NCI-H524 (cell line): ENCODE measurements at places on chromosomes 5 and 9.
A peak's percentile ranks its signal among the peaks of the same experiment; 100 is the strongest.

- DNase-seq, result peak; percentile 83
These were observed 173.8 kb downstream of the MAST4 start for GRCh38 chr5:66769839-66770617.

DNA sequence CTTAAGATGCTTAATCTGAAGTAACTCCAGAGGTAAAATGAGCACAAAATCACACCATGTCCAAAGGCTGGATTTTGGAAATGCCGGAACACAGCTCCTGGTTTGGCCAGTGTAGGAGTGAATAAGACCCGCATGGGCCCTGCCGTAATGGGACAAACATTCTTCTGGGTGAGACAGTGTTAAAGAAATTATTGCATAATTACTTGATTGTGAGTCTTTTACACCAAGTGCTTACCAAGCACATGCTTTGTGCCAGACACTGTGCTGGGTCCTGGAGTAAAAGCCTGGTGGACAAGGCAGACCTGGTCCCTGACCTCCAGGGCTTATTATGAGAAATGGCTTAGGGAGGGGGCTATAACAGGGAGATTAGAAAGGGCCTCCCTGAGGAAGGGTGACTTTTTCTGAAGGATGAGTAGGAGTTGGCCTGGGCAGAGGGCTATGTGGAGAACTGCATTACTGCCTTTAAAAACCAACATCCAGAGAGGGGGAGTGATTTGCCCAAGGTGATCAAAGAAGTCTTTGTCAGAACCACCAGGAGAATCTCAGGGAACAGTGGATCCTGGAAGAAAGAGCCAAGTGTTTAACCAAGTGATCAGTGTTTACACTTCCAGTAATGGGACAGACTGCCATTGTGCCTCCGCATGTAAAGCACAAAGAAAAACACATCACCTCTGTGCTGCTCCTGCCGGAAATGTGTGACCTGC lies 3.5 kb downstream of the PDE6A start:
- DNase-seq, result no peak

DNA sequence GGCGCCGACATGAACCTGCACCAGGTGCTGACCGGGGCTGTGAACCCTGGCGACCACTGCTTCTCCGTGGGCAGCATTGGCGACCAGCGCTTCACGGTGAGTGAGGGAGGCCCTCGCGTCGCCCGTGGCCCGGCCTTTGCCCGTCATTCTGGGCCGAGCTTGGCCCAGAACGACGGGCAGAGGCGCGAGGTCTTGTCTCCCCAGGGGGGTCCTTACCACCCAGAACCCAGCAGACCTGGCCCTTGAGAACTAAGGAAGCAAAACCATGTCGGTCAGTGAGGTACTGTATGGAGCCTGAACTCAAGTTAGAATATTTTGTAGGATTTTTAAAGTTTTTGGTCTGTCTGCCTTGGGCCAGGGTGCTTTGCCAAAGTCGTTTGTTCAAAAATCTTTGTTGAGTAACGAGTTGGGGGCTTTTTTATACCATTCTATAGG lies 691 bp downstream of the DMXL1 start:
- DNase-seq, result peak; percentile 43

GRCh38 chr5:10633271-10634049 lies 69.6 kb downstream of the ANKRD33B start:
- DNase-seq, result no peak

DNA sequence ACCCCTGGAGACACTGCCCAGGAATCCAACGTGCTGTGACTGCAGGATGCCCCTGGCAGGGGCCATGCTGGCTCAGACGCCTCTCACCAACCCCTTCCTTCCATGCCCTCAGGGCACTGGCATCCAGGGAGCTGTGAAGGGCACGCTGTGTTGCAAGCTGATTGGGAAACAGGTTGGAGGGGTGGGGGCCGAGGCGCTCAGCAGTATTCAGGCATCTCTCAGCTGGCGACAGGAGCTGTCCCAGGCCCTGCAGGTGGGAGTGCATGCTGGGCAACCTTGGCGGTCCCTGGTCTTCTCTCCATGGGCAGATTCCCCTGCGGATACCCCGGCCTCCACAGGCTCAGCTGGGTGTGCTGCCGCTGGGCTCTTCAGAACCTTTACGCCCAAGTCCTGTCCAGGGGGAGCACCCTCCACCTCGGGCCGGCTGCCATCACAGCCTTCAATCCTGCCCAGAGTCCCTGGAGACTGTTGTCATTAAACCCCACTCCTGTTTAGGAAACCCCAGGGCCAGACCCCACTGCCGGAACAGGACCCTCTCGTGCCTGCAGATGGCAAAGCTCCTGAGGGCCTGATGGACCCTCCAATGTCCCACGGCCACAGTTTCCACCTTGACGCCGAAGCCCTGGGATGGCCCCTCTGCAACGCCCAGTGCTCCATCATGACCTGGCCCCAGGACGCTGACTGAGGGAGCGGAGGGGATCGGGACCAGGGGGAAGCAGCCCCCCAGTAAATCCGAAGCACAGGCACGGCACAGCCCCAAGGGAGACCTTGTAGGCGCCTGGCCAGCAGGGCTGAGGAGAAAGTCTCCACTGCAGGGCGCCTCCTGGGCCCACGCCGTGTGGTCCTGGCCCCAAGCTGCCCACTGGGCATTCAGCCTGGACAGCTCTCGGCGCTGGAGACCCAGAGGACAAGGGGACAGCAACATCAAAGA lies 9.3 kb downstream of the TPPP start:
- DNase-seq, result no peak

DNA sequence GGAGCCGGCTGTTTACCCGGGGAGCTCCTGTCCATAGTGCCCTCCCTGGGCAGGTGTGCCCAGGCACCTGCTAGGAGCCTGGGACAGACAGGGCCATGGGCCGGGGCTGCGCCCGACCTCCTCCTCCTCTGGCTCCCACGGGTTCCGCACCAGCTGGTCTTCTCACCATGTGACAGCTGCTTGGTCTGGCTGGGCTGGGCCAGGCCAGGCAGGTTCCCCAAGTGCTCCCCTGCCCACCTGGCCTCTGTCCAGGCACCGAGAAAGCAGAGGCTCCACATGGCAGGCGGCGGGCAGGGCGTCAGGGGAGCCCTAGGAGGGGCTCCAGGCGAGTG lies 60.0 kb downstream of the OLFM1 start:
- peak; percentile 87 for DNase-seq

DNA sequence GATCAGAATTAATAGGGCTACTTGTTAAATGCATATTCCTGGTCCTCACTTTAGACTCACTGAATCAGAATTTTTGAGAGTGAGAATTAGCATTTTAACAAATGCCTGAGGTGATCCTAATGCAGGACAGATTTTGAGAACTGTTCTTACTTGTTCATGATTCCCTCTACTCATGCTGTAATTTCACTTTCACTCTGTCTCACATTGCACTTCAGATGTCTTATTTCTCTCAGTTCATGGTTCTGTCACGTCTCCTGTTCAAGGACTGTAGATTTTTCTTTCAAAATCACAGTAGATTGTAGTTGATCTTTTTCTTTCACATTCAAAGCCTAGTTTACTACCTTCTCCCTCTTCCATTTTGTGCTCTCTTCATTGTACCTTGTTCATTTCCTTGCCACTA lies 54.3 kb downstream of the ADGRV1 start:
- no peak for DNase-seq

DNA sequence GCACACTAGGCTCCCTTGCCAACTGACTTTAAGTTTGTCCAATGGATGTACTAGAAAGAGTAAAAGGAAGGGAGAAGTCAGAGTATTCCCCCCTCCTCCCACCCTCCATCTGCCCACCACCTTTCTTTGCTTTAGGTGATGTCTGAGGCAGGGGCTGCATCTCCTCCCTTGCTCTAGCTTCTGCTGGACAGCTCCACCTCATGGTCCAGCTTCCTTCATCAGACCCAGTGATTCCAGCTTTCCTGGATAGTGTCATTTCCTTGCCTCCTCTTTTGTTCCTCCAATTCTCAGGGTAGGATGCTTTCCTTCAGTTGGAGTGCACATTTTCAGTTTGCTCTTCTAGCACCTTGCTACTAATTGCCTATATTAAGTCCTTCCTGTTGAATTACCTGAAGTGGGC lies 67.4 kb downstream of the RAD23B start:
- no peak for DNase-seq

GRCh38 chr5:109713453-109713852 lies 23.7 kb downstream of the MAN2A1 start:
- DNase-seq, result peak; percentile 23

GRCh38 chr9:29211003-29211579 lies 1637.8 kb upstream of the C9orf72 start:
- DNase-seq, result peak; percentile 52

- DNase-seq, result no peak
These were observed 57.1 kb downstream of the KCNIP1 start for GRCh38 chr5:170560938-170561337.

DNA sequence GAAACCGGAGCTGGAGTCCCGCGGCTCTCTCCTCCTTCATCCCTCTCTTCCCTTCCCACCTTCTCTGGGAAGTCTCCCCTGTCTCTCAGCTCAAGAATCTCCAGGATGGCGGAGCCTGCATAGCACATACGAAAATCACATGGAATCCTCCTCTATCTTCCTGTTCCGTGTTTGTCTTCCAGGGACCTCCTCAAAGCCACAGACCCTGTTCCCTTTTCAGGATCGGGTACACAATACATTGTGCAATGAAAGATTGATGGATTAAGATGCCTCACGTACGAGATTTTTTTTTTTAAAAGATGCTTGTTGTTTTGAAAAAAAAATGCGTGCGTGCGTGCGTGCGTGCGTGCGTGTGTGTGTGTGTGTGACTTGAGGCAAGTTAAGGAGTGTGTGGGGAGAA lies 46.6 kb upstream of the OLFM1 start:
- DNase-seq, result no peak

DNA sequence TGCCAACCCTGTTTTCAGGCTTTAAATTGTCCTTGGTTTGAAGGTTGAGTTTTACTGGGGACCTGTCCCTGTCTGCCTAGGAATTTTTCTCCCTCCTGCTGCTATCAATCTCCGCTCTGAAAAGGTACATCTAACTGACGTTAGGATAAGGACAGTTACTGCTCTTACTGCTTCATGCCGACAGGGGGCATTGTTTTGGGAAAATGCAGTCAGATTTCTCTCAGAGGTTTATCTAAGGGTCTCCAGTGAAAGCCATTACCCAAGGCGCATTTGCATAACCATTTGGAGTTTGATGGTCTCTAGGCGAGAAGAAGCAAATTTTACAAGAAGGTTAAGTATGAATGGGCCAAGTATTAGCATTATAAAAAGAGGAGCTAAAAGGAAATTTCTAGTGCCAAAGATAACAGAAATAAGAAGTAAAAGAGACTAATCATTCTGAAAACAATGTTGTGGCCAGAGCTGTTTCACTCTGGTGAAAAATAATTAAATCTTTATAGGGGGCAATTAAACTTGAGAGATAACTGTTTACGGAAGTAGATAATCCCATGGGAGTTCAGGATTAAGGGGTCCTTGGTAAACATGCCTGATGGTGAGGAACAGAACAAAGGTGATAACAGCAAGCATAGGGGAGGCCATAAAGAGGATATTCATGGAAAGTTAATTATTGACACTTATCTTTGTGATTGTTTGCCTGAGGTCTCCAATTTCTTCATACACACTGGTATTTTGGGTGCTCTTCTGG lies 605.0 kb downstream of the MTRR start:
- no peak for DNase-seq

DNA sequence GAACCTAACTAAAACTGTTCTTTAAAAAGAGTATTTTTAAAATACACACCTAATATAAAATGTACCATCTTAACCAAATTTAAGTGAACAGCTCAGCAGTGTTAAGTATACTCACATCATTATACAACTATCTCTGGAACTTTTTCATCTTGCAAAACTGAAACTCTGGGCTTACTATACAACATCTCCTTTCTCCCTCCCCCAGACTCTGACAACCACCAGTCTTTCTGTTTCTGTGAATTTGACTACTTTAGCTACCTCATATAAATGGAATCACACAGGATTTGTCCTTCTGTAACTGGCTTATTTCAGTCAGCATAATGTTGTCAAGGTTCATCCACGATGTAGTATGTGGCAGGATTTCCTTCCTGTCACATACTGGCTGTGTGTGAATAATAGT lies 93.5 kb downstream of the FOXD1 start:
- no peak for DNase-seq

GRCh38 chr9:108486831-108487230 lies 369.0 kb downstream of the ACTL7B start:
- DNase-seq, result no peak

DNA sequence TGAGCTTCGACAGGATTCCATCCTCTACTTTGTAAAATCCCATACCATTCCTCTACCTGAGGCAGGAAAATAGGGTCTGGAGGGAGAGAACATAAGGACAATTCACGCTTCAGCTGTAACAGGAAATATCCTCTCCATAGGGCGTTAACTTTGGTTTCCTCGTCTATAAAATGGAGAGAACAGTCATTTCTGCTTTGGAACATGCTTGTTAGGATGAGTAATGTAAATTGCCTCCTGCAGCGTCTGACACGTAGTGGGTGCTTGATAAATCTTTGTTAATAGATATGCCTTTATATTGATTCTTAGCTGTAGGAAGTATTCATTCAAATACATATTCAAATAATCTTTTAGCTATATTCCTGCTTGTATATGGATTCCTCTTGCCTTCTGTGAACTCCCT lies 711 bp upstream of the SUB1 start:
- DNase-seq, result no peak

DNA sequence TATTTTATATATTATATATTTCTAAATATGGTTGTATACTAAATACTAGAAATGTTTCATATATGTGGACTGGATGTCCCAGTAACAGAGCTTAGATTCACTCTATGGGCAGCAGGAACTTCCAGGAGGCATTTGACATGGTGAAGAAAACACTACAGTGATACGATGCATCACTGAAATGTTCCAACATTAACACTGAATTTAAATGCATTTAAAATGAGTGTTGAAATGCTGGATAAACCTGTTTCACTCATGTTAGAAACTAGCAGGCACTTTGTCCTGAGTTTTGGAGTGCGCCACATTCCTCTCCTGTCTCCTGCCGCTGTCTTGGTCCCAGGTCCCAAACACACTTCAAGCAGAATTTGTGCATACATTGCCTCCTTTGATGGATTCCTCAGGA lies 237.8 kb upstream of the NFIL3 start:
- no peak for DNase-seq

- no peak for DNase-seq
These were observed 12.2 kb upstream of the CDK5RAP2 start for GRCh38 chr9:120592210-120592609.

GRCh38 chr5:95044096-95044495 lies 240.8 kb downstream of the MCTP1 start:
- no peak for DNase-seq

DNA sequence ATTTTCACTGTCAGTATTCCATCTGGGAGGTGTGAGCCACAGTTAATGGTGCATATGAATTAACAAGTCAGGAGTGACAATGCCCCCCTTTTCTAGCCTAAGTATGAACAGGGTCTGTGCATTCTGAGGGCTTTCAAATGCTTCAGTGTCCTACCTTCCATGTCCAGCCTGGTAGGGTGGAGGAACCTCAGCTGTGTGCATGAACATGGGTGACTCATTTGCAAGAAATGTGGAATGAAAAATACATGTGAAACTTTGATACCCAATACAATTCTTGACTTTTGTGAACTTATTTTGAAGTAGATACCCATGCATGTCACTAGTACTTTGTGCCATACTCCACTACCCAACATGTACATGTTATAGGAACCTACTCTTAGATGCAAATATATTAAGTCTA lies 375.8 kb downstream of the SEMA5A start:
- no peak for DNase-seq

- no peak for DNase-seq
These were observed 14.9 kb downstream of the GAPT start for GRCh38 chr5:58505971-58506640.

GRCh38 chr9:16221366-16221765 lies 649.1 kb downstream of the BNC2 start:
- DNase-seq, result no peak

- no peak for DNase-seq
These were observed 118.9 kb upstream of the S1PR3 start for GRCh38 chr9:88872192-88872946.

GRCh38 chr9:136191099-136191959 lies 13.6 kb downstream of the LHX3 start:
- no peak for DNase-seq

- DNase-seq, result no peak
These were observed 253.8 kb downstream of the CHSY3 start for GRCh38 chr5:130158036-130158435.
